ENCODE measurements at places on chromosomes 6 and 20. TPM values are rescaled to one million over a fixed set of nuclear protein-coding genes. Genes with fewer than 3 reads are reported as not detected.
A peak's percentile ranks its signal among the peaks of the same experiment; 100 is the strongest.

- H3K36me3 ChIP-seq: no peaks in the 10 kb centered on the region
- no peak for DNase-seq
- no peak overlapping the region for H3K4me3 ChIP-seq
- H3K27ac ChIP-seq: no peak overlapping the region
- no peaks in the 10 kb centered on the region for H3K27me3 ChIP-seq
Observed at GRCh38 chr6:14344486-14344885, 226.9 kb downstream of the CD83 start.

GRCh38 chr20:44477151-44477550 lies 1.5 kb downstream of the TTPAL start:
- no peak overlapping the region for H3K4me3 ChIP-seq
- DNase-seq: no peak
- H3K36me3 ChIP-seq: no peaks in the 10 kb centered on the region

DNA sequence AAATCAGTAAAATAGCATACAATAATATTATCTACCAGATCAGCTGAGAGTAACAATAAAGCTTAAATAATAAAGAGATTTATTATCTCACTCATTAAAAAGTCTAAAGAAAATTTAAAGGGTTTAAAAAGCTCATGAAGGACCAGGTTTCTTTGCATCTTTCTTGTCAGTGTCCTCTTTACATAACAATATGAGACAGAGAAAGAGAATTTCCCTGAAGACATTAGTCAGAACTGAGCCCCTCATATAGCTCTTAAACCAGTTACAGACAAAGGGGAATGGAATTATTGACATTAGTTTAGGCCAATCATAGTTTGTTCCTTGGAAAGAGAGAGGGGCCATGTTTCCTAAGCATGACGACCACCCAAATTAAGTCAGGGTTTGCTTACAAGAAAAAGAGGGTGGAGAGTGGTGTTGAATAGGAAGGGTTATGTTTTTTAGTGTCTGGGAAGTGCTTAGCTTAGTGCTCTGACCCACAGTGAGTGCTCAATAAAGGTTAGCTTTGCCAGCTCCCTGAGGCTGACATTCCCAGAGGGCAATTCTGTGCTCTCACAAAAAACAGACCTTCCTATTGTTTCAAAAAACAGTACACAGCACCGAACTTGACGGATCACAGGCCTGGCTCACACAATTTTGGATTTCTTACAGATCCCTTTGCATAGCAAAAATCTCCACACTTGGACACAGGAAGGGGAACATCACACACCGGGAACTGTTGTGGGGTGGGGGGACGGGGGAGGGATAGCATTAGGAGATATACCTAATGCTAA lies 3.6 kb upstream of the PLCB1 start:
- no peaks in the 10 kb centered on the region for H3K36me3 ChIP-seq
- peak overlapping the region; percentile 90 for H3K27ac ChIP-seq
- no peaks in the 10 kb centered on the region for H3K27me3 ChIP-seq
- H3K4me3 ChIP-seq: no peak overlapping the region

GRCh38 chr20:40686434-40686882 lies 2.6 kb downstream of the MAFB start:
- peaks cover 53% of the 10 kb centered on the region for H3K4me1 ChIP-seq
- H3K27me3 ChIP-seq: peaks cover 8% of the 10 kb centered on the region
- no peaks in the 10 kb centered on the region for H3K36me3 ChIP-seq
- H3K27ac ChIP-seq: peak overlapping the region; percentile 92
- DNase-seq: no peak
- H3K4me3 ChIP-seq: peak overlapping the region; percentile 72

- no peak overlapping the region for H3K4me3 ChIP-seq
- no peaks in the 10 kb centered on the region for H3K27me3 ChIP-seq
- DNase-seq: no peak
- H3K27ac ChIP-seq: no peak overlapping the region
- H3K36me3 ChIP-seq: no peaks in the 10 kb centered on the region
Observed at GRCh38 chr6:33147807-33148666, 44.2 kb downstream of the COL11A2 start.

DNA sequence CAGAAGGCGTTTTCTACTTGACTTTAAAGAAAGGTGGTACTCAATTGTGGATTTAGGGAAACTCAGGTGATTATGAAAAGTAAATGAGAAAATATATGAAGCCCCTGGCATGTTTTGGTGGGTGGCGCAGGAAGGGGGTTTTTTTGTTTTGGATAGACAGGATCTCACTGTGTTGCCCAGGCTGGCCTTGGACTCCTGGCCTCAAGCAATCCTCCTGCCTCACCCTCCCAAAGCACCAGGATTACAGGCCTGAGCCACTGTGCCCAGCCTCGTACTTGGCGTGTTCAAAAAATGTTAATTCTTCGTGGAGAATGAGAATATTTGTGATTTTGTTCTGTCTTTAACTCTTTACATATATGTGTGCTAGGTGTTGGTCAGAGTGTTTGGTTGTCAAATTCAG lies 32.1 kb upstream of the C20orf144 start:
- no peak overlapping the region for H3K4me3 ChIP-seq
- DNase-seq: no peak
- H3K36me3 ChIP-seq: peaks cover 20% of the 10 kb centered on the region
- no peaks in the 10 kb centered on the region for H3K4me1 ChIP-seq
- no peak overlapping the region for H3K27ac ChIP-seq

GRCh38 chr6:112620812-112621569 lies 273.9 kb downstream of the RFPL4B start:
- H3K36me3 ChIP-seq: no peaks in the 10 kb centered on the region
- no peak overlapping the region for H3K4me3 ChIP-seq
- no peak for DNase-seq
- H3K27ac ChIP-seq: no peak overlapping the region
- H3K4me1 ChIP-seq: no peaks in the 10 kb centered on the region

DNA sequence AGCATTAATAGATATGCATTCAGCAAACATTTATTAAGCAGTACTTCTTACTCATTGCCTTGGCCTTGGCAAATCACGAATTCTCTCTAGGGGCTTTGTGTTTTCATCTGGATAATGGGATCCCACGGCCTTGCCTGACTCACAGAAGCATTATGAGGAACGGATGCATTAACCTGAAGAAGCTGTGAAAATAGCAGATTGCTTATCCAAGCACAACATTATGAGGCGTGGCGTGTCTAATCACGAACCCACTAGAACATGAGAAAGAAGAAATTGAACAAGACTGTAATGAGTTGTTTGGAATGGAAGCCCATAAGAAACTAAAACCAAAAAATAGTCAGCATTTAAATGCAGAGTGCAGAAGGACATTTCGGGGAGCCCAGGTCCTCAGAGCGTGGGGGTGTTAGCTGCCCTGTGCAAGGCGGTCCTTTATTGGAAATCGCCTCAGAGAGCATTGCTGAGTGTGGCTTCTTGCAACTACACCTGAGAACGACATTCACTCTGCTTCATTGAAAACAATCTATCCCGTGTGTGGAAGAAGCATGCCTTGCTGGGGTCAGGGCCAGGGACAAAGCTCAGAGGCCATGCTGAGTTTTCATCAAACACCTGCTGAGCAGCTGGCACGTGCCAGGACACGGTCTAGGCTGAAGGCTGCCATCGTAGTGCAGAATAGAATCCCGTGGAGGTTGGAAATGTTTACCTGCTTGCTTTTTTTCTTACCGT lies 179.9 kb downstream of the ZDHHC14 start:
- H3K27me3 ChIP-seq: no peaks in the 10 kb centered on the region
- DNase-seq: no peak
- H3K27ac ChIP-seq: no peak overlapping the region
- no peaks in the 10 kb centered on the region for H3K4me1 ChIP-seq

DNA sequence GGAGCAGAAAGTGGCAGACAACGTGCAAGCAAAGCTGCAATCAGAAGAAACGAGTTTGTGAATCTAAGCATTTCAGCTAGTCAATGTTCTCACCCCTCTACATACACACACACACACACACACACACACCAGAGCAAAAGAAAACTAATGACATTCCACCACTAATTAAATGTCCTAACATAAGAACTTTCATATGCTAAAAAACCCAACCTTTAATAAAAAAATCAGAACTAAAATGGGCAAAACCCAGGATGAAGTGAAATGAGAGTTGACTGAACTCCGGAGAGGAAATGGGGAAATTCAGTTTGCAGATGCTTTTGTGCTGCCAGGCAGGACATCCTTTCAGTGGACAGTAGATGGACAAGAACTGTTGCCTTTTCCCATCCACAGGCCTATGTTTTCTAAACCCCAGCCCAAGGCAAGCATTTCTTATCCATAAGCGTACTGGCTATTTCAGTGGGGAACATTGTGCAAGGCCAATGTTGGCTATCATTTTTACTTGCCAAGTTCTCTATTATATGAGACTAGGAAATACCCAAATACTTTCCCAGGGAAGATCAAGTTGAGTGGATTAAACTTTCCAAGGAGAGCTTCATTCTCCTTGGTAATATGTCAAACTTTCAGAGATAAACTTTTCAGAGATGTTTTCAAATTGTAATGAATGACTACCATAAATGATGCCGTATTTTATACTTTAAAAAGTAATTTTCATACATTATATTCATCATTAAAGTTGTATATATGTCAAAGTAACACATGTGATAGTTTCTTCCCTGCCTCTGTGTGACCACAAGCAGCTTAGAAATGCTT lies 27.3 kb downstream of the RIN2 start:
- no peaks in the 10 kb centered on the region for H3K36me3 ChIP-seq
- H3K4me3 ChIP-seq: no peak overlapping the region
- H3K4me1 ChIP-seq: peaks cover 33% of the 10 kb centered on the region
- peak overlapping the region; percentile 62 for H3K27ac ChIP-seq

GRCh38 chr6:134870677-134871498 lies 79.0 kb downstream of the ALDH8A1 start:
- no peak overlapping the region for H3K27ac ChIP-seq
- H3K27me3 ChIP-seq: no peaks in the 10 kb centered on the region
- no peaks in the 10 kb centered on the region for H3K36me3 ChIP-seq
- no peak for DNase-seq
- H3K4me3 ChIP-seq: no peak overlapping the region

- H3K4me3 ChIP-seq: no peak overlapping the region
- no peaks in the 10 kb centered on the region for H3K4me1 ChIP-seq
- DNase-seq: no peak
- H3K27ac ChIP-seq: no peak overlapping the region
Observed at GRCh38 chr6:48183178-48183577, 72.2 kb upstream of the PTCHD4 start.

DNA sequence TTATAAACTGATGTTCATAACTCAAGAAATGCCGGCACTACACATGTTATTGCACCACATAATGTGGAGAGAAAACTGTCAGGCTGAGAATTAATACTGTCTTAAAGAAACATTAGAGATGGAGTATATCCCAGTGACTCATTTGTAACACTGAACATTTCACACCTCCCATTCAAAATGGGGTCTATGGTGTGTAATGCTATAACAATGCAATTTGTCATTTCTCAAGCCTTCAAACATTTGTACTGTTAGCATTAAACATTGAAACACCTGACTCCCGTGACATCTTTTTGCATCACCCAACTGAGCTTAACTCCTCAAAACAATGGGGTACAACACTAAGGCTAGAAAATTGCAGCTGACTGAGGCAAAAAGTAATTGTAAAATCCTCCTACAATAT lies 151.7 kb downstream of the DST start:
- peaks cover 9% of the 10 kb centered on the region for H3K36me3 ChIP-seq
- no peaks in the 10 kb centered on the region for H3K4me1 ChIP-seq
- DNase-seq: no peak
- H3K27me3 ChIP-seq: no peaks in the 10 kb centered on the region
- H3K27ac ChIP-seq: peak overlapping the region; percentile 85

Gene PSMB9
- 10.2 TPM for total RNA-seq

Gene PPP1R3G
- 3.0 TPM for total RNA-seq

Gene HMGN3
- total RNA-seq: 82.8 TPM

Gene LSM14B
- total RNA-seq: 20.8 TPM

Gene EEF1A2
- total RNA-seq: 4.6 TPM

Gene ACSS1
- total RNA-seq: 31.9 TPM
